LHCN-M2 (cell line): ENCODE measurements at places on chromosomes 7 and 10. TPM values are rescaled to one million over a fixed set of nuclear protein-coding genes. Genes with fewer than 3 reads are reported as not detected.

C7orf33 gene
- not detected in 2 replicates for total RNA-seq

SHH gene
- not detected in 2 replicates for total RNA-seq

WDR86 gene
- 1.3 TPM in 1 of 2 replicates, not detected in the other for total RNA-seq

IL6 gene
- 1.7 TPM in 1 of 2 replicates, not detected in the other for total RNA-seq

BICC1 gene
- total RNA-seq = 17.3 and 20.7 TPM in 2 replicates

NUP42 gene
- total RNA-seq = 41.6 and 50.7 TPM in 2 replicates

ARPC1B gene
- total RNA-seq = 487 and 807 TPM in 2 replicates

CDK1 gene
- total RNA-seq = 180 and 183 TPM in 2 replicates

KCND2 gene
- total RNA-seq = 0.34 TPM in 1 of 2 replicates, not detected in the other

TEX47 gene
- not detected in 2 replicates for total RNA-seq

NUTM2E gene
- 0.06 TPM in 1 of 2 replicates, not detected in the other for total RNA-seq

ZNF853 gene
- 0.38 and 0.69 TPM in 2 replicates for total RNA-seq

EPHA1 gene
- total RNA-seq = not detected in 2 replicates

IRF5 gene
- total RNA-seq = 0.19 and 0.75 TPM in 2 replicates

SPDYE1 gene
- total RNA-seq = not detected in 2 replicates

KAT6B gene
- total RNA-seq = 9.6 and 11.3 TPM in 2 replicates

ZWINT gene
- total RNA-seq = 138 and 146 TPM in 2 replicates

SLC26A5 gene
- total RNA-seq = not detected in 2 replicates

KIAA1217 gene
- 5.2 and 5.5 TPM in 2 replicates for total RNA-seq

GLI3 gene
- total RNA-seq = 2.6 and 4.4 TPM in 2 replicates

HYAL4 gene
- not detected in 2 replicates for total RNA-seq

NEUROD6 gene
- not detected in 2 replicates for total RNA-seq

CALHM3 gene
- total RNA-seq = not detected in 2 replicates

PIK3CG gene
- total RNA-seq = not detected in 2 replicates

BTAF1 gene
- 28.7 TPM in 2 replicates for total RNA-seq

GDF2 gene
- total RNA-seq = not detected in 2 replicates

GIMAP6 gene
- total RNA-seq = not detected in 2 replicates

LIPN gene
- total RNA-seq = not detected in 2 replicates

GARIN1A gene
- 0.63 and 0.90 TPM in 2 replicates for total RNA-seq

PKD1L1 gene
- 0.06 TPM in 2 replicates for total RNA-seq

TRIM50 gene
- total RNA-seq = not detected in 2 replicates

NUDT13 gene
- 2.9 TPM in 2 replicates for total RNA-seq
